ENCODE measurements at places on chromosomes 3 and 15. TPM values are rescaled to one million over a fixed set of nuclear protein-coding genes. Genes with fewer than 3 reads are reported as not detected.
A peak's percentile ranks its signal among the peaks of the same experiment; 100 is the strongest.

ADCY5 gene
- 25.8 TPM for total RNA-seq

GRAMD2A gene
- 0.55 TPM for total RNA-seq

ADGRG7 gene
- 2.0 TPM for total RNA-seq

SNX22 gene
- total RNA-seq = 1.0 TPM

DNAH12 gene
- 0.52 TPM for total RNA-seq

SIDT1 gene
- total RNA-seq = 16.8 TPM

EFCC1 gene
- total RNA-seq = 25.1 TPM

DNA sequence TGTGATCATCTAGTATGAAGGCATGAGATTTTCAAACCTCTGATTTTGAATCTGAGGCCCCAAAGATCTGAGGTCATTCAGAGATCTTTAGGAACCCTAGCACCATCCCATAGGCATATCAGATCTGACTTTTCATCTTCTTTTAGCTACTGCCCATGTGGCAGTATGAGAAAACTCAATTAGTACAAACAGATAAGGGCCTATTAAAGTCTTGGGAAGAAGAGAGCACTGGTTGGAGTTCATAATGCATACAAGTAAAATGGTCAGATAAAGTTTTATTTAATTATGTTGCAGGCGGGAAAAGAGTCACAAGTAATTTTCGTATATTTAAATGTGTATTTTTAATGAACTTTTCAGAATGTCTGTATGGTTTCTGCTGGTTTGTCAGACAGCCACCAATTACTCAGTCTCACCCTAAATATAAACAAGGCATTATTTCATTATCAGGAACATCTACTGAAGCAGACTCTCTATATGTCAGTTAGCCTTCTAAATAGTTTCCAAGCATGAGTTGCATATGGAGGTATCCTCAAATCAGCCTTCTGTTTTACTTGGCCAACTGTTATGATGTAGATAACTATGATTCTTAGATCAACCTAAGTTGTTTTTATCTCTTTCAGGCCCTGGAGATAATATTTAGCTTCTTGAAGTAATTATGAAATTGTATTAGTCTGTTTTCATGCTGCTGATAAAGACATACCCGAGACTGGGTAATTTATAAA, 340.3 kb upstream of the TBC1D5 start:
- DNase-seq = no peak

DNA sequence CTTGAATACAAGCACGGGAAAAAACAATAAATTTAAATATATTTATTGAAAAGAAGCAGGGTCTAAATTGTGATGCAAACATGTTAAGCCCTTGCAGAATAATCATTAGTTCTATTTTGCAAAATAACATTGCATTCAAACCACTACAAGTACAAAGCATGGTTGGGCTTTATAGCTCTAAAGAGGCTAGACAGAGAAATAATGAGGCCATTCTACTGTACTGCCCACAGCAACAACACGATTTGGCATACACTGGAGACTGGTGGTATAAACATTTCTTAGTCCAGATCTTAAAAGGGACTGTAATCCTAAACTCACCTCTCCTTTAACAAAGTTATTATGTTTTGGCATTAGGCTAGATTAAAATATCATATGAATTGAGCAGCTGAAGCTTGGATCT, 204.3 kb upstream of the LRIG1 start:
- no peak for DNase-seq

- DNase-seq = no peak
Observed at GRCh38 chr3:8518138-8518537, 16.5 kb downstream of the LMCD1 start.

- no peak for DNase-seq
Observed at GRCh38 chr15:78768531-78769408, 42.5 kb downstream of the ADAMTS7 start.

DNA sequence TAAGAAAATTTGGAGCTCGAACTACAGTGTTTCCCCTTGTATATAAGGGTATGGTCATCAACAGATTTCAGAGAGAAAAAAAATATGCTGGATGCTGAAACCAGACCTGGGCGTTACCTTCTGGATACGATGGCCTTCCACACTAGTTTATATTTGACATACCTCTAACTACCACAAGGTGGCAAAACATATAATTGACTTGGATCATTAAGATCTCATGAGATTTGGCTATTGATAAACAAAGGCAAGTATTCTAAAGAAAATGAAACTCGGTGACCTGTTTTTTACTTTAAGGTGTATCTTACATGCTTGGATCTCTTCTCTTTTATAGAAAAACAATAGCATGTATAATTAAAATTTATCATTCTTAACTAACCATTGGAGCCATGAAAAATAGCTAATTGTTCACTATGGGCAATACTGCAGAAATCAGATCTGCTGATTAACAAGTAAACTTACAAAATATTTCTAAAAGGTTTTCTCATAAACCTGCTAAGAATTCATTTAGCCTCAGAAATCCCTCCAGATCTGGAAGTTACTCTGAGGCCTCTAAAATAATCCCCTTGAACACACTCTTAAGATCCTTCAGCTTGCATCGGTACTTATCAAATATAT, 300.6 kb upstream of the KCNH8 start:
- no peak for DNase-seq

- DNase-seq = no peak
Observed at GRCh38 chr3:171231361-171231760, 204.8 kb upstream of the SLC2A2 start.

DNA sequence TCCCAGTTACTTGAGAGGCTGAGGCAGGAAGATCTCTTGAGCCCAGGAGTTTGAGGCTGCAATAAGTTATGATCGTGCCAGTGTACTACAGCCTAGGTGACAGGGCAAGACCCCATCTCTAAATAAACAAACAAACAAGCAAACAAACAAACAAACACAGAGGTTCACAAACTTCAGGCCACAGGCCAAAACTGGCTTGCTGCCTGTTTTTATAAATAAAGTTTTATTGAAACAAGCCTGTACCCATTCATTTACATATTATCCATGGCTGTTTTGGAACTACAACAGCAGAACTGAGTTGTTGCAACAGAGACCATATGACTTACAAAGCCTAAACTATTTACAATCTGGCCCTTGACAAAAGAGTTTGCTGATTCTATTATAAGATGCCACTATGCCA, 6.5 kb downstream of the DYNC1LI1 start:
- DNase-seq = no peak

DNA sequence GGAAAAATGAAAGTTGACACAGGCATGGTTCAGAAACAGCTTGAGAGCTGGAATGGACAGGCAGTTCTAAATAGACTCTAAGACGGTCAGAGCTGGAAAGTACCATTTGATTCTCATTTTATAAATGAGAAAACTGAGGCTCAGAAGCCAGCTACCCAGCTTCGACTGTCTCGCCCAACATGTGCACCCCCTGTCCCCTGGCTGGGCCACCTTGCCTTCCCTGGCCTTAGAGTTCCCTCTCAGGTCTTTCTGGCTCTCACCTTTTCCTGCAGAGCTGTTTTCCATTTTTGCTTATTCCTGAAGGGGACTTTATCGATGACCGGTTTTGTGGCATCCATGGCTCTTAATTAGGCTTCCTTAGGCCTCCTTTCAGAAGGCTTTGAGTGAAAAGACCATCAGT, 17.3 kb upstream of the DOCK3 start:
- DNase-seq = no peak

DNA sequence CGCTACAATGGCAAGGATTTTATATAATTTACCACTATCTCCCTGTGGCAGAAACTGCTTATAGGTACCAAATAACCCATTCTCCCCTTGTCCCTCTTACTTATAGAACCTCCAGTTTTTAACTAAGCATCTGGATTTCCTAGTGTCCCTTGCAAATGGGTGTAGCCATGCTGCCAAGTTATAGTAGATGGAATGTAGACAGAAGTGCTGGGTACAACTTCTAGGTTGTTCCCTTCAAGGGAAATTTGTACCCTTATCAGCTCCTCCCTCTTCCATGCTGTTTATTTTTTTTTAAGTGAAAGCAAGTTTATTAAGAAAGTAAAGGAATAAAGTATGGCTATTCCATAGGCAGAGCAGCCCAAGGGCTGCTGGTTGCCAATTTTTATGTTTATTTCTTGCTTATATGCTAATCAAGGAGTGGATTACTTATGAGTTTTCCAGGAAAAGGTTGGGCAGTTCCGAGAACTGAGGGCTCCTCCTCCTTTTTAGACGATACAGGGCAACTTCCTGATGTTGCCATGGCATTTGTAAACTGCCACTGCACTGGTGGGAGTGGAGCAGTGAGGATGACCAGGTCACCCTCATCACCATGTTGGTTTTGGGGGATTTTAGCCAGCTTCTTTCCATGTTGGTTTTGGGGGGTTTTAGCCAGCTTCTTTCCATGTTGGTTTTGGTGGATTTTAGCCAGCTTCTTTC, 40.1 kb upstream of the TM4SF19 start:
- DNase-seq = no peak

DNA sequence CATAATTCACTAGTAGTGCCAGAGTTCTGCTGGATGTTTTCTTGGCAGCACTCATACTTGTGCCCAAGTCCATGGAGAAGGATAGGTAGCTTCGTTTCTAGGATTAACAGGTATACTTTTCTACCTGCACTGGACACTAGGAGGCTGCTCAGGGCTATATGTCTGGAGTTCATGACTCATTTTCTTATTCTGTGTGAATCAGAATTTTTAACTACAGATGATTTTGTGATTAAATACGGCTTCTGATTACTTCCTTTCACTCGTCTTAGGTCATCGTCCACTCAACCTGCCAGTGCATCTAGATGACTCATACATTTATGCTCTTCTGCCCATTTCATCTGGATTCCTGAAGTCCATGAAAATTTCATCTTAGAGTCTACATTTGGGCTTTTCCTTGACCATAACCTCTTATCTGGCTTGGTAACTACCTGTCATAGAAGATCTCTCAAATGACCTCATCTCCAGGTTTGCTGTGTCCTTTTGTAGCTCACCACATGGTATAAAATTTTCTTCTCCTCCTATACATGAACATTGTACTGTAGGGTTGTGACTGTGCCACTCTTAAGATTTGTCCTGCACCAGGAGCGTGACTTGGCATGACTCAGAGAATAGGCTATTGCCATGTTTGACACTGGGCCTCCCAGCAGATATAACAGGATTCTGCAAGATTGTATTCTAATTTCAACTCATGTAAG, 66.7 kb upstream of the GCSAM start:
- DNase-seq = no peak

DNA sequence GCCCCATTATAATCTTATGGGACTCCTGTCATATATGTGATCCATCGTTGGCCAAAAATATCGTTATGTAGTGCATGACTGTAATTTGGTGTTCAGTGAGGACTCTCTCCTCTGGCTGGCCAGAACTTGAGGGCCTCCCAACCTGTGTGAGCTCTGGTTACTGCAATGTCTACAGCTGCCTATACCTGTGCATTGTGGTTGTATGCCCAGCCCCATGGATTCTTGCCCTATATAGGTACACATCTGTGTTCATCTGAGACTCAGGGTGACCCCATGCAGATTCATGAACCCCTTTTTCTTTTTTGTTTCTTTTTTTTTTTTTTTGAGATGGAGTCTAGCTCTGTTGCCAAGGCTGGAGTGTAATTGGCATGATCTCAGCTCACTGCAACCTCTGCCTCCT, 32.6 kb upstream of the KLF13 start:
- no peak for DNase-seq

GRCh38 chr15:36152936-36153335, 426.5 kb upstream of the CDIN1 start:
- DNase-seq = no peak

GRCh38 chr15:92069308-92070250, 216.1 kb downstream of the SLCO3A1 start:
- peak; percentile 52 for DNase-seq

GRCh38 chr3:54856271-54856670, 71.6 kb downstream of the LRTM1 start:
- DNase-seq = no peak

DNA sequence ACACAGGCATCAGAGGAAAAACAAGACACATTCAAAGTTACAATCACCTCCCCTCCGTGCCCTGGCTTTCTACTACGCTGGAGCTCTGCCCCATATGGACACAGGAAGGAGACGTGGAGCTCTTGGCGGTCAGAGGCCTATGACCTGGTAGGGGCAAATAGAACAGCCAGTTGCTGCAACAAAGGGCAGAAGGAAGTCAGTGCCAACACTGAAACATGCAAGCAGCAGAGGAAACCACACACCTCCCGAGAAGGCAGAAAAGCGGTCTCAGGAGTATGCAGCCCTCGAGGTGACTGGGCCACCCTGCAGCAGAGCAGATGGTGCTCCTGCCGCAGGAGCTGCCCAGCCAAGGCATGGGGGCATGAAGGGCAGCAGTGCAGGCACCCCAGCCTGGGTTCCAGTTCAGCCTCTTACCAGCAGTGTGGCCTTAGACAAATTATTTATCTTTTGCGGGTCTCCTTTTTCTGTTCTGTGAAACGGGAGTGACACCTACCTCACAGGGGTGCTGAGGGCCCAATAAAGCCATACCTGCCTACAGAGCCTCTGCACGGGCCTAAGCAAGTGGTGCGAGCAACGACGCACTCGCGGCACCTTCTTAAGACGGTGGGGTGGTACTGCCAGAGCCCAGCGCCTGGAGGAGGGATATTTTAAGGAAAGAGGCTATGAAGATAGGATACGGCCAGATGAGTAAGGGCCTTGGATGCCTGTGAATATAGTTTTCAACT, 8.6 kb downstream of the ZXDC start:
- DNase-seq = no peak

DNA sequence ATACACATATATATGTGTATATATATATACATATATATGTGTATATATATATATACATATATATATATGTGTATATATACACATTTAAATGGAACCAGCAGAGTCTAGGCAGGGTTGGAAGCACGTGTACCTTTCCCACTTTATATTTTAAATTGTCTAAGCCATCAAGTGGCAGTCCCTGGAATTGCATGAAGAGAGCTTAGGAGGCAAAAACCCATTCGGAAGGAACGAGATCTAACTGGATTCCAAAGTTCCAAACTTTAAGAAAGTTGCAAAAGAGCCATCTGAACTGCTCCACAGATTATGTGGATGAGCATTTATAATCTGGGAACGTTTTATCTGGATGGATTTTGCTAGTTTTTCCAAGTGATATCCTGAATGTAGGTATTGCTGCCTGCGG, 186.5 kb downstream of the FOXP1 start:
- DNase-seq = peak; percentile 20

- DNase-seq = peak; percentile 53
Observed at GRCh38 chr15:39976291-39977274, 42.7 kb downstream of the EIF2AK4 start.

GRCh38 chr15:100931143-100931890, 12.2 kb downstream of the LRRK1 start:
- no peak for DNase-seq

GRCh38 chr3:187769771-187770170, 24.5 kb upstream of the BCL6 start:
- DNase-seq = no peak

- no peak for DNase-seq
Observed at GRCh38 chr3:135806317-135806716, 159.2 kb upstream of the PPP2R3A start.

DNA sequence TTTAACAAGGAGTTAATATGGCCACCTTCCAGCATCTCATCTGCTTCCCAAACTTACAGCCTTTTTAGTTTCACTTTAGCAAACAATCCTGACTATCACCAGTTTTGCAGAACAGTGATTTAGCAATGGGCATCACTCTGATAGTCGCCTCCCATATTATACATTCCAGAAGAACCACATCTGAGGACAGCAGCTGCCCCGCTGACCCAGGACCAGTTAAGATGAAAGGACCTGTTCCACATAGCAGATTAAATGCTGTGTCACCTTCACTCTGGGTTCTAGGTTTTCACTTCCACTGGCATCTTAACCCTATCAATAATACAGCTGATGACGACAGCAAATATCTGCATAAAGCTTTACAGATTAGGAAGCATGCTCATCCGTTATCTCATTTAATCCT, 99.8 kb downstream of the TRIM69 start:
- no peak for DNase-seq

Measured in mucosa of gallbladder (tissue), 1 donor.